ENCODE measurements at places on chromosomes 1 and 21. TPM values are rescaled to one million over a fixed set of nuclear protein-coding genes. Genes with fewer than 3 reads are reported as not detected.

Gene GFI1
- 0.26 TPM for total RNA-seq

Gene OR6K2
- not detected for total RNA-seq

Gene HFM1
- 0.07 TPM for total RNA-seq

Gene GPR52
- total RNA-seq: 0.49 TPM

Gene AKR1A1
- total RNA-seq: 154 TPM

Gene WDR64
- total RNA-seq: not detected

Gene SMIM1
- total RNA-seq: 0.74 TPM

Gene PALMD
- 71.1 TPM for total RNA-seq

DNA sequence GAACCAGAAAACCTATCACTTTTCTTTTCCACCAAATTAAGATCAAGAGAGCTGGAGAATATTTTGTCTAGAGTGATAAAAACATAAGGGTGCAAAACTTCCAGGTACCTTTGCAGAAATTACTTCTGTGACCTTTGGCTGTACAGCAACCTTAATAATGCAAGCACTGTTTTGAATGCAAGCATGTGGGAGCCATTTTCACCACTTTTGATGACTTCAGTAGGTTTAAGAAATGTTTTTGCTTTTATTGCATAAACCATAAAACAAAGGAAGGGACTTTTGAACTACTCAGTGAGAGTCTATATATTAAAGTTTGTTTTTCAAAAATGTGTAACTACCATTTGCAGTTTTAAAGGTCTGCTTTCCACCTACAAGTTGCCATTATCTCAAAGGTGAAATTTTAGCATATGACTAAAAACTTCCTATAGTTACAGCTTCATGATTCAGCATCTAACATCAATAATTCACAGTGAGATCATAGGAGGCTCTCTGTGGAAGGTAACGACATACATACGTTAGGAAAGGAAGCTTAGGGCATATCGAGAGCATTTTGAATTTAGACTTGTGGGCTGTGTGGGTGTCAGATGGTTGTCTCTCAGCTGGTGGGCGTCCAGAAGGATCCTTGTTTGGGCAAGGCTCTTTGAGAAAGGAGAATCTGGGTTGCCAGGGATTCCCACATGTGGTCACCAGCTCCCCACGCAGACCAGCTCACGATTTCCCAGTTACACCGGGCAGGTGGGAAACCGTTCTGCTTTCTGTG, 1.1 kb upstream of the GADD45A start:
- DNase-seq: no peak

- no peak for DNase-seq
Measured at GRCh38 chr1:221637641-221638041, 104.2 kb downstream of the DUSP10 start.

DNA sequence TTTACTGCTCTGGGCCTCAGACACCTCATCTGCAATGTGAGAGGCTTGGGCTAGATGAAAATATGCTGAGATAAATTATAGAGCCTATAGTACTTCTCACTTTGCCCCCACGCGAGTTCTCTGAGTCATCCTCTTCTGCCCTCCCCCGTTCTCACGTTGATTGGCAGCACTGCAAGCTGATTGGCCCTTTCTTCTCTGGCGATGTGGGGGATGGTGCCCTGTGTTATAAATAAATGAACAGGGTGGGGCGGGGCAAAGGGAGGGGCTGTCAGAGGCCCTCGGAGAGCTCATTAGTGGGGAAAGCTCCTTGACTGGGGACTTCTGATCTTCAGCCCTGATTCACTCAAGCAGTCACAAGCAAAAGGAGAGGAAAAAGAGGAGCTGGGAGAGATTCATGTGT, 64.3 kb upstream of the ZC3H12A start:
- DNase-seq: no peak

DNA sequence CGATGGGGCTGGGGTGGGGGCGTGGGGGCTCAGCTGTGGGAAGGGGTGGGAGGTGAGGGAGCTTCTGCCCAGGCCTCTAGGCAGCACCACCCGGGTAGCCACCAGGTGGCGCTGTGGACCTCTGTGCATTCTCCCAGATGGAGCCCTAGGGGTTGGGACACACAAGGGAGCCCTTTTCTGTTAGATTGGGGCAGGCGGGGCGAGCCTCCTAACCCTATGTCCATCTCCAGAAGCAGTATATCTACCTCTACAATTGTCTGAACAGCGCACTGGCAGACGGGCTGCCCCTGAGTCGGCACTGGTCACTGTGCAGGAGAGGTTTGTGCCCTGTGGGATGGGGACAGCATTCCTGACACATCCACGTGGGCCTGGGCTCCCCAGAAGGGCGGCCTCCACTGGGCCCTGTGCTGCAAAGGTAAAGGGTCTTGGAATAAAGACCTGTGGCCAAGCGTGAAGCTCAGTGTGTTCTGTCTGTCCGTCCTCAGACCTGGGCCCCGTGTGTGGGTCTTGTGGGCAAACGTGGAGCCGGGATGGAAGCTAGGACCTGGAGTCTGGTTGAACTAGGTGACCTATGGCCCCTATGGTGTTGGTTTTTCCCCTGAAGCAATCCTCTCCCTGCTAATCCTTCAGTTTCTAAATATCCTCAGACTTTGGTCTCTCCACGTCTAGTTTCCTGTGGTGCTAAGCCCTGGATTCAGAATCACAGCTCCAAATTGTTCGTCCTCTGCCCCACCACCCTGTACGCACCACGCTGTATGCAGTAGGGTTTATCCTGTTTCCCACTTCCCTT, 4.4 kb upstream of the LGR6 start:
- DNase-seq: no peak

DNA sequence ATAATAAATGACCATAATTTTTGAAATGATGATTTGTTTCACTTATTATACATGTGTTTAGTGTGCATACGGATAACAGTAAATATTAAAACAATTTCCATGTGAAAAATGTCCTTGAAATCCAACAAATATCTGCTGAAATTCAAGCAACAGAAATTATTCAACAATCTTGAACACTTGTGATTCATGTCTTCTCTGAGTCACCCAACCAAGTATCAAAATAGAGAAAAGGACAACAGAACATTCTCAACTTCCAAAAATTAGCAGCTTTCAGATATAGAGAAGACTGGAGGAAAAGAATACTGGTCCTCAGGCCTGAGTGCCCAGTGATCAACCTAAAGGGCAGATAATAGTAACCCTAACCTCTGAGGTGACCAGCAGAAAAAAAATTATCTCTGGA, 90.8 kb downstream of the VAV3 start:
- no peak for DNase-seq

DNA sequence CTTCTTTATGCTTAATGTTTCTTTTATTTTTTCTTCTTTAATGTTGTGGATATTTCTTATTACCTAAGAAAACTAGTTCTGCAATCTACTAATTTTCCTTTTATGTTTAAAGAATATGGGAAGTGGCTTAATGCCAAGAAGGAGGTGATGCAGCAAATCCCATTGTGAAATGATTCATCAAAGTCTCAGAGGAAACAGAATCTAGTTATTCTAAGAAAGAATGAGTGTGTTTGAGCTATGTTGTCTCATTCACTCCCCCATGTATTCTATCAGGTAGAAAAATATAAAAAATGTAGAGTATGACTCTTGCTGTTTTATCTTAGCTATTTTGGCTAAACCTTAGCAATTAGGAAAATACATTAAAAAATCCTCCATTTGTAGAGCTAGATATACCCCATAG, 659.9 kb upstream of the RGS18 start:
- DNase-seq: no peak

GRCh38 chr1:4755864-4756504, 101.6 kb downstream of the AJAP1 start:
- no peak for DNase-seq

DNA sequence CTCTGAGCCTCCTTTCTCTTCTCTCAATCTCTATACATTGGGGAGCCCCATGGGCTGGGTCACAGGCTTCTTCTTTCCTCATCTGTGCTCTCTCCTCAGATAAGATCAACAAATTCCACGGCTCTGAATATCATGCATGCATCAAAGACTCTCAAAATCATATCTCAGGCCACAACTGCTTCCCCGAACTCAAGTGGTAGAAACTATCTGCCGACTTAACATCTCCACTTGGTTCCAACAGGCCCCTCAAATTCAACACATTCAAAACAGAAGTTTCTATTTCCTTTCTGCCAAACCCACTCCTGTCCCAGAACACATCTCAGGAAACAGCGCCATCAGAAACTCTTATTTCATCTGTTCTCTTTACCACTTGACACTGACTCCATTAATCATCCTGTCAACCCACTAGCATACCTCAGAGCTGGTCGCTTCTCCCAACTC, 16.7 kb downstream of the DDX59 start:
- DNase-seq: no peak

- no peak for DNase-seq
Measured at GRCh38 chr1:25033828-25034705, 104.0 kb upstream of the RUNX3 start.

DNA sequence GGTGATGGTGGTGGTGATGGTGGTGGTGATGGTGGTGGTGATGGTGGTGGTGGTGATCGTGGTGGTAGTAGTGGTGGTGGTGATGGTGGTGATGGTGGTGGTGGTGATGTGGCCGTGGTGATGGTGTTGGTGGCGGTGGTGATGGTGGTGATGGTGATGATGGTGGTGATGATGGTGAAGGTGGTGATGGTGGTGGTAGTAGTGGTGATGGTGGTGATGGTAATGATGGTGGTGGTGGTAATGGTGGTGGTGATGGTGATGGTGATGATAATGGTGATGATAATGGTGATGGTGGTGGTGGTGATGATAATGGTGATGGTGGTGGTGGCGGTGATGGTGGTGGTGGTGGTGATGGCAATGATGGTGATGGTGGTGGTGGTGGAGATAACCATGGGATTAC, 6.8 kb upstream of the COL6A2 start:
- no peak for DNase-seq

GRCh38 chr1:180428782-180429695, 73.3 kb downstream of the ACBD6 start:
- no peak for DNase-seq
